ENCODE measurements at places on chromosomes 13 and 19. TPM values are rescaled to one million over a fixed set of nuclear protein-coding genes. Genes with fewer than 3 reads are reported as not detected.

The SULT2A1 gene
- not detected for total RNA-seq

The TUBB4A gene
- total RNA-seq, result 0.60 TPM

The CPB2 gene
- total RNA-seq, result not detected

The KLHL1 gene
- total RNA-seq, result 0.03 TPM

The IGFL2 gene
- total RNA-seq, result 0.08 TPM

The ZNF541 gene
- not detected for total RNA-seq

The METTL21C gene
- total RNA-seq, result not detected

The ZNF93 gene
- 7.7 TPM for total RNA-seq

The ATF5 gene
- total RNA-seq, result 19.9 TPM

The CEBPA gene
- 1.1 TPM for total RNA-seq

The CADM4 gene
- total RNA-seq, result 105 TPM

The CGB5 gene
- total RNA-seq, result not detected

The PRRG2 gene
- total RNA-seq, result 0.74 TPM

The FIZ1 gene
- 10.3 TPM for total RNA-seq

The GJB6 gene
- not detected for total RNA-seq

The WDR87 gene
- not detected for total RNA-seq

The KLF5 gene
- total RNA-seq, result 27.1 TPM

The S1PR5 gene
- total RNA-seq, result 1.9 TPM

The ZNF568 gene
- total RNA-seq, result 17.8 TPM

The DACH1 gene
- 0.49 TPM for total RNA-seq

The SIGLEC5 gene
- total RNA-seq, result not detected

The ZNF835 gene
- 0.98 TPM for total RNA-seq

The CLPTM1 gene
- total RNA-seq, result 53.4 TPM

The ZNF254 gene
- total RNA-seq, result 6.2 TPM

The PSG7 gene
- not detected for total RNA-seq

The ATP8B3 gene
- 1.5 TPM for total RNA-seq

The N4BP2L1 gene
- 1.6 TPM for total RNA-seq

The EDNRB gene
- total RNA-seq, result 11.2 TPM

The ADGRE2 gene
- 0.82 TPM for total RNA-seq

The ZNF418 gene
- 4.6 TPM for total RNA-seq

The POGLUT2 gene
- 21.8 TPM for total RNA-seq

The LRRC8E gene
- 11.6 TPM for total RNA-seq

The KLK14 gene
- 0.85 TPM for total RNA-seq

The ADPRHL1 gene
- total RNA-seq, result 2.3 TPM

The KLK4 gene
- not detected for total RNA-seq

The ZNF69 gene
- total RNA-seq, result 6.0 TPM

The CGB2 gene
- not detected for total RNA-seq

The CERS1 gene
- total RNA-seq, result 16.5 TPM

The CRLF1 gene
- 9.8 TPM for total RNA-seq

The CCDC70 gene
- not detected for total RNA-seq

The KRTDAP gene
- not detected for total RNA-seq

The HOMER3 gene
- total RNA-seq, result 104 TPM

The ZNF443 gene
- total RNA-seq, result 2.2 TPM

The KLF1 gene
- not detected for total RNA-seq

The ERICH4 gene
- not detected for total RNA-seq

The PCSK4 gene
- total RNA-seq, result 0.98 TPM

The CASP14 gene
- not detected for total RNA-seq

The ZNF829 gene
- 5.9 TPM for total RNA-seq

The ZNF578 gene
- total RNA-seq, result 0.53 TPM

The ZNF878 gene
- 0.15 TPM for total RNA-seq

The ACER1 gene
- not detected for total RNA-seq

The PLEKHJ1 gene
- total RNA-seq, result 60.4 TPM
